GM04503 (cell line): ENCODE measurements at places on chromosomes 3 and 15.

DNA sequence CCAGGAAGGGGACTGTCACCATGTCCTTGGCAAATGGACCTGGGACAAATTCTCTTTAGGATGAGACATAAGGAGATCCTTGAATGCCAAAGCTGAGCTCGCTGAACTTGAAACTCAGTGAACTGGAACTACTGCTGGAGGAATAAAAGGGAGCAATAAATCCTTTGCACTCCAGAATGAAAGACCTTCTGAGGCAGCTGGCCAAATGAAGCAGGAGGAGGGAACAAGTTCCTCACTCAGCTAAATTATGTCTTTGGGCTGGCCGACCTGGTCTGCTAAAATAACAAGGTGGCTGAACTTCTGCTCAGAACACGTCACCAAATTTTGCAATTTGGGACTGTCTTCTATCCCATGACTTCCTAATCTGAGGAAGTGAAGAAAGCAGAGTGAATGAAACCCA is 314.7 kb downstream of the LPP start:
- DNase-seq, result no peak

DNA sequence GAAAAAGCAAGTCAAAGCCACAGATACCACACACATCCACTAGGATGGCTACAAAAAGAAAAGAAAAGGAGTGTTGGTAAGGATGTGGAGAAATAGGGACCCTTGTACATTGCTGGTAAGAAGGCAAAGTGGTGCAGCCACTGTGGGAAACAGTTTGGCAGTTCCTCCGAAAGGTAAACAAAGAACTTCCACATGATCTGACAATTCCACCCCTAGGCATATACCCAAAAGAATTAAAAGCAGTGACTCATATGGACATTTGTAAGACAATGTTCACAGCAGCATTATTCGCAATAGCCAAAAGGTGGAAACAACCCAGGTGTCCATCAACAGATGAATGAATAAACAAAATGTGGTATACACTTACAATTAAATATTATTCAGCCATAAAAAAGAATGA is 22.2 kb upstream of the GMPPB start:
- DNase-seq, result no peak

DNA sequence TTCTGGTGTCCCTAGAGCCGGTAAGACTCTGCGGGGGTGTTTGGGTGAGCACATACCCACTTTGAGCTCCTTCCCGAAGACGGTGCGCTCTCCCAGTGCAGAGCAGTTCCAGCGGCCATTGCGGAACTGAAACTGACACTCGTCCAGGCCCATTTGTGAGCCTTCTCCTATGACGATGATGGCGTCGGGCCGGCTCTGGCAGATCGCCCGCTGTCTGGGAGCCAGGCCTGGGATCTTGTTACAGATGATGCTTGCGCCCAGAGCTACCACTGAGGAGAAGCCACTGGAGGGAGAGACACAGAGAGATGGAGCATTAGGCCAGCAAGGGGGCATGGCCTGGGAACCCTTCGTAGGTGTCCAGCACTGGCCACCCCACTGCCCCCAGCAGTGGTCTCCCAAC is 5.0 kb downstream of the WNT7A start:
- DNase-seq, result no peak

- no peak for DNase-seq
Measured at GRCh38 chr15:90588427-90588826, 58.7 kb downstream of the CRTC3 start.

DNA sequence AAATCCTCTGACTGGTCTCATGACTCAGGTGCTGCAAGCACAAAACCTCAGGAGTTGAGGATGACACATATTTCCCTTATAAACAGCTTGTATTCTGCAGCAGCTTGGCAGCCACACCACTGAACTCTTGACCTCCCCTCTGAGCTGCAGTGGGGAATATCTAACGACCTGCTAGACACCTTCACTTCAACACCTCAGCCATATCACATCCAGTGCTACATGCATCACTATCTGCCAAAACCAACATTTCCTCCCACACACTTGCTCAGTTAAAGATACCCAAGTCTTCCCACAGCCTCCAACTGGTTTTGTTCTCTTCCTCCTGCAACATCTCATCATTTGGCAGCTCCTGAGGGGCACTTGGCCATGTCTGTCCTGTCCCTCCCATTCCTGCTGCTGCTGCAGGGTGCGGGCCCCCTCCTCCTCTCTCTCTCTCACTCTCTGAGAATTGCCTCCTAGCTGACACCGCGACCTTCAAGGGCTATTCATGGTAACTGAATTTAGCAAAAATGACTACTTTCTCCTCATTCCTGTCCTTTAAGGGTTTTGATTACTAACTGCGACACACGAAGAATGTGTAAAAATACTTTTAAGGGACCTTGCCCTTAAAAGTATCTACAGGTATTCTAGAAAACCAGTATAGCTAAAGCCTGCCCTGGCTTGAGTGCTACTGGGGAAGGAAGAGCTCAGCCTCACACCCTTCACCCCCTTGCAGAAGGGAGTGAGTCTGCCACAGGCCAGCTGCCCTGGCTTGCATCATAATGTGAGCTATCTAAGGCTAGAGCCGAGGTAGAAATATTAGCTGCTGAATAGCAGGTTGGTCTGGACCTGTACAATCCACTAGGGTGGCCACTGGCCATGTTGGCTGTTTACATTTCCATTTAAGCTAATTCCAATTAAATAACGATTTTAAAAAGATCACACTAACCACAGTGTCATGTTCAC is 5.0 kb upstream of the CCR9 start:
- no peak for DNase-seq

- no peak for DNase-seq
Measured at GRCh38 chr3:124510290-124510689, 220.0 kb upstream of the UMPS start.

GRCh38 chr15:51263726-51264125 is 74.7 kb downstream of the CYP19A1 start:
- no peak for DNase-seq

DNA sequence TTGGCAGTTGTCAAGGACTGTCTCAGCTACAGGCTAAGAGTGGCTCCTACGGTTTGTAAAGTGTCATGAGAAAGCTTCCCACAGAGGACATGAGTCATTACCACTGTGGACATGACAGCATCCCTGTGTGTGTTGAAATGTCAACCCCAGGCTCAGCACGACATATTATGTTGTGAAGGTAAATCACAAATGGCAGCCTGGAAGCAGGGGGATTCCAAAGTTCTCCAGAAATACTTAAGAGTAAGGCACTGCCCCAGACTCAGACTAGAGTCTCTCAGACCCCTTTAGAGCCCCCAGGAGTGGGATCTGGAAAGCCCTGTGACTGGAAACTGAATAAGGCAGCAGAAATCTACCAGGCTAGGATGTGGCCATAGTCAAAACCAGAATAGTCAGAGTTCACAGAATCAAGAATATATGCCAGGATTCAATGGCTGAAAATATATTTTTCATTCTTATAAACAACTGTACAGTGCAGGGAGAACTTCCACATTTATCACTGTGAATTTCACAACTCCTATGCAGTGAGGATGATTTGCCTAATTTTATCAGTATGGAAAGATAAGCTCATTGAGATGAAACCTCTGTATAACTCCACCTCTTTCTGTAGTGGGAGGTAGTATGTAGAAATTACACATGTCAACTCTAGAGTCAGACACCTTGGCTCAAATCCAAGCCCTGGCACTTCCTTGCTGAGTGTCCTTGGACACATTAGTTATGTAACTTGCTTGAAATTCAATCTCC is 237.1 kb upstream of the CFAP20DC start:
- DNase-seq, result peak; percentile 45

- no peak for DNase-seq
Measured at GRCh38 chr3:28114893-28115292, 126.5 kb upstream of the CMC1 start.

DNA sequence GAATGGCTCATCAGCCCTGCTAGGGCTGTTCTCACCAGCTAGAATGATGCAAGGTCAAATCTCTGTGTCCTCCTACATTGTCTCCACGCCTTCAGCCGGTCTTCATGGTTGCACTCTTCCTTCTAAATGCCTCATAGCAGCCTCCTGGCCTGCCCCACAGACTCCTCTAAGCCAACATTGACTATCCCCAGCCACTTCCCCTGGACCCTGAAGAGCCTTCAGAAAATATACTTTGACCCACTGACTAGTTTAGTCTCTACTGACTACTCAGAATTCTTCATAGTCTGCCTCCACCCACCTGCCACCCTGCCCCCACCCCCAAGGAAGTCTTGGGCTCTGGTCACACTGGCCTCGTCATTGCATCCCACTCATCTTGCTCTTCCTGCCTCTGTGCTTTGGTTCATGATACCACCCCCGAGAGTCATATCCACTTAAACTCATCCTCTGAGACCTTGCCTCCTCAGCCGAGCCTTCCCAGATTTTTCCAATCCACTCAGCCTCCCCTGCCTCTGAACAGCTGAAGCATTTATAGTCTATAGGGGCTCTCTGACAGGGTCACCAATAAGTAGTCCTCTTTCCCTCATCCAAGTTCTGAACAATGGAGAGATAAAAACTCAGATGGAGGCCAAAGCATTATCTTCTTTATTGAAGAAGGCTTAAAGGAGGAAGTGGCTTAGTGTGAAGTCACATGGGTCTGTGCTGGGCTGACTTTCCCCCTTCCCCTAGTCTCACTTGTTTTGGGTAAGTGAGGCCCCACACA is 9.5 kb upstream of the DOCK3 start:
- no peak for DNase-seq

- DNase-seq, result no peak
Measured at GRCh38 chr3:43649365-43649968, 27.7 kb upstream of the ANO10 start.

DNA sequence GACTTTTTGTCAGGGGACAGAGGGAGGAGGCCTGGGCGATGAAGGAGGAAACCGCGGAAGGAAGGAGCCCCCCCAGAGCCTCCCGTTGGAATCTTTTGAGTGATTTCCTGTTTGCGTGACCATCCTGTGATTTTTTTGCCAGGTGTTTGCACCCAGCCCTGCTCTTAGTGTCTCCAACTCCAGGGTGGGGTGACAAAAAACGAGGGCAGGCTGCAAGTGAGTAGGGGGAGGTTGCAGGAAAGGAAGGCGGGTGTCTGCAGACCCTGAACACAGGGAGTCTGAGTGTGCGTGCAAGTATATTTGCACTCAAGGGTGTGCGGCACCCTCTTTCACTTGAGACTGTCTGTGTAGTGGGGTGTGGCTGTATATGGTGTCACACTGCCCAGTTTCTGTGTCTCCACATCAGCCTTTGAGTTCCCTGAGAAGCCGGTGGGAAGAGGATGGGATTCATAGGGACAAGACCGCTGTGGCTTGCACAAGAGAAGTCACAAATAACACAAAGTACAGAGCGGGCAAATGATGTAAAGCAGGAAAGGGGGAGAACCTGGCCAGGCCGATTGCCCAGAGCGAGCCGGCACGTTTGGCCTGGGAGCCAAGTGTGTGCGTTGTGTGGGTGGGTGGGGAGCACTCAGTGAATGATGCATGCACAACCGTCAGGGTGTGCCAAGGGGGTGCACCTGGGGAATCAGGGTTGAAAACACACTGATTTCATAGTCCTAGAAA is 6.6 kb downstream of the ISLR2 start:
- no peak for DNase-seq

- no peak for DNase-seq
Measured at GRCh38 chr3:122186372-122186771, 2.9 kb downstream of the CASR start.

GRCh38 chr15:92677999-92678398 is 22.4 kb upstream of the FAM174B start:
- DNase-seq, result no peak

- DNase-seq, result no peak
Measured at GRCh38 chr3:48776854-48777253, 59.8 kb upstream of the IP6K2 start.

- no peak for DNase-seq
Measured at GRCh38 chr3:148629006-148629405, 68.7 kb upstream of the AGTR1 start.

DNA sequence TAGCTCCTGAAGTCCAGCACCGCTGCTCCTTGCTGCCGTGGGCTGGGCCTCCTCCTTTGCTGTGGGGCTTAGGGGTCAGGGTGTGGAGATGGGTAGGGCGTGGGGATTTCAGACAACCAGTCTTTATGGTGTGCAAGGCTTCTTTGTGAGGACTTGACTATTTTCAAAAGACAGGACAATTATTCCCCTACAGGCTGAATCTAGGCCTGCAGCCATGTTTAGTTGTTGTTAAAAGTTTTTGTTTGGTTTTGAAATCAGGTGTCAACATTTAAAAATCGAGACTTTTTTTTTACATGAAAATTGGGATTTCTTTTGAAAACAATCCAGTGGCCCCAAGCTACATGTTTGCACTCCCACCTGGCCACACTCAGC is 10.6 kb downstream of the RPL32 start:
- DNase-seq, result no peak

DNA sequence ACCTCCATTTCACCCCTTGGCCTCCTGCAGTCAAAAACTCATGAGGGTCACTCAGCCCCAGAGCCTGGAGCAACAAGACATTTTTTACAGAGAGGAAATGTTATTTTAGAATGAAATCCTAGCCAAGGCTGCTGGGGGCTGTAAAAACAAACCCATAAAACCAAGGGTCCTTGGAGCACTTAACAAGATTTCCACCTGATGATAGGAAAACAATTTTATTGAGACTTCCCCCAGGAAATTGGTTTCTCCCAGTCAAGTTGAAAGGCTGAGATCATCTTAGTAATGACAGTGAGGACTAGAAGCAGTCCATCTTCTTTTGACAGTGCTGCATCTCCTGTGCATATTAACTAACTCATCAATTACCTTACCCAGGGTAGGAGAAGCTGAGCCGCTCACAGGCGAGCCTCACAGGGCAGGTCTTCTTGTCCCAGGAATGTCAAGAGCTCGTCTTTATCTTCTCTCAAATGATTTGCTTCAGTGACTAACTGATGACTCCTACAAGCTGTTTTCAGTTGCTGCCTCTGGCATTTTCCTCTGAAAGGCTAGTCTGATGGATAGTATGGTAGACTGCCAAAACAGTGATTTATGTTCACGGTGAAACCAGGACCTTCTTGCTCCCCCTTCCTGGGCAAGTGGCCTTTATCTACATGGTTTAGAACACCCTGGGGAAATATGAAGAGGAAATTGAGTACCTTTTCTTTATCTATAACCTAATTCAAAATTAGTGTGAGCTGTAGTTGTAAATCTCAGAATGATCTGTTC is 34.6 kb upstream of the AEN start:
- DNase-seq, result no peak

GRCh38 chr3:86830566-86830965 is 160.4 kb downstream of the VGLL3 start:
- peak; percentile 21 for DNase-seq

DNA sequence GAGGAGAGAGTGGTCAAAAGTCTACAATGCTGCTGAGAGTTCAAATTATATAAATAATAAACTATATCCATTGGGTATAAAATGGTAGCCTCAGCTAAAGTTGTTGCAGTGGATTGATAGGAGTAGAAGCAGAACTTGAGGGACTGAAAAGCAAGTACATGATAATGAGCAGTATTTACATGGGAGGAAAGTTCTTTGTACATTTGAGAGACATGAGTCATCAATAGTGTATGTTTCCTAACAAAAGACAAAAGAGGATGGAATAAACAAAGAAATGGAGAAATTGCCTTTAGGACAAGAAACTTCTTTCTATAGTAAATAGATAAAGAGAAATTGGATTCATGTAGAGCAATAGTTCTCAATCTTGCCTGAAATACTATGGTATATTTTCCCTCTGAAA is 110.0 kb upstream of the PLSCR5 start:
- DNase-seq, result peak; percentile 9
